HFFc6 (cell line): ENCODE measurements at places on chromosomes 7 and 10. TPM values are rescaled to one million over a fixed set of nuclear protein-coding genes. Genes with fewer than 3 reads are reported as not detected.

PLEKHS1 gene
- total RNA-seq: not detected in 3 replicates

CALML5 gene
- not detected in 3 replicates for total RNA-seq

AKR1C8 gene
- total RNA-seq: not detected in 3 replicates

CPEB3 gene
- total RNA-seq: 0.94 to 1.1 TPM (median 0.97 TPM) in 3 replicates

SMKR1 gene
- not detected in 3 replicates for total RNA-seq

ACTL6B gene
- not detected in 3 replicates for total RNA-seq

- DNase-seq: no peak
Observed at GRCh38 chr10:44020322-44021111, 364.4 kb downstream of the CXCL12 start.

- no peak for DNase-seq
Observed at GRCh38 chr7:401495-401894, 111.5 kb downstream of the FOXL3 start.

GRCh38 chr10:43203448-43204041 lies 63.3 kb downstream of the RASGEF1A start:
- no peak for DNase-seq

DNA sequence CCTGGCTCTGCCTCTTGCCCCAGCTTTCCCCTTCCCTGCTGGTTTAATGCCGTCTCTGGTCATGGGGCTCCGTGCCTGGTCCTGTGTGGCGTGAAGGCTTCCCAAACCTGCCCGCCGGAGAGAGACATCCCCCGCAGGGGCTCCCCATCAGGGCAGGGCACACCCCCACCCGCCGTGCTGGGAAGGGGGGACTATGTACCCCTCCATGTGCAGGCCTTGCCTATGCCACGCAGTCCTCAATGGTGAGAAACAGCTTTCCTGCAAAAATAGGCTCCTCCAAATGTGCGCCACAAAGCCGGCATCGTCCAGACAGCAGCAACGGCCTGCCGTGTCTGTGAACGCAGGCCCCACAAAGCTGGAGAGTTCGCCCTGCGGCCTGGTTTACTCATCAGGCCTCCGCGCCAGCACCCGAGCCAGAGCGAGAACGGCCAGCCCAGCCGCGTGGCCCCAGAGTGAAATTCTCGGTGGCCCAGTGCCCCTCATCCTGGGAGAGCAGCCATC lies 313.4 kb downstream of the DNAJB6 start:
- no peak for DNase-seq

GRCh38 chr7:35036361-35037171 lies 719 bp downstream of the DPY19L1 start:
- peak; percentile 43 for DNase-seq
